Stimulated activated CD4-positive, alpha-beta T cell treated with anti-CD3 and anti-CD28 coated beads, Interleukin-15, amount 100 ng/mL, for 48 hours (primary cell): ENCODE measurements at places on chromosomes 11 and 22.

DNA sequence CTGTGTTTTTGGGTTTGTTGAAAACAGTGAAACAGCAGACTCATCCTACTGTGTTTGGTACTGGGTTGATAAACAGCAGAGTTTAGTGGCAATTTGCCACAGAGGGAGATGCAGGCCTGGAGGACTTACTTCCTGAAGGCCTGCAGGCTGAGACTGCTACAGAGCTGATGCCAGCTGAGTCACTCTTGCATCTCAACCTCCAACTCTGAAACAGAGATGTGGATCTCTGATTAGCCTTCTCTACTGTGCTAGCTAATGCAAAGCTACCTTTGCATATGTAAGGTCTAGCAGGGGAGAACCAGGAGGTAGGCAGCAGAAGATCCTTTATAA lies 14.3 kb downstream of the ATP5MG start:
- DNase-seq, result peak; percentile 13

- DNase-seq, result no peak
These were observed 17.6 kb upstream of the GAS2L1 start for GRCh38 chr22:29288837-29289236.

DNA sequence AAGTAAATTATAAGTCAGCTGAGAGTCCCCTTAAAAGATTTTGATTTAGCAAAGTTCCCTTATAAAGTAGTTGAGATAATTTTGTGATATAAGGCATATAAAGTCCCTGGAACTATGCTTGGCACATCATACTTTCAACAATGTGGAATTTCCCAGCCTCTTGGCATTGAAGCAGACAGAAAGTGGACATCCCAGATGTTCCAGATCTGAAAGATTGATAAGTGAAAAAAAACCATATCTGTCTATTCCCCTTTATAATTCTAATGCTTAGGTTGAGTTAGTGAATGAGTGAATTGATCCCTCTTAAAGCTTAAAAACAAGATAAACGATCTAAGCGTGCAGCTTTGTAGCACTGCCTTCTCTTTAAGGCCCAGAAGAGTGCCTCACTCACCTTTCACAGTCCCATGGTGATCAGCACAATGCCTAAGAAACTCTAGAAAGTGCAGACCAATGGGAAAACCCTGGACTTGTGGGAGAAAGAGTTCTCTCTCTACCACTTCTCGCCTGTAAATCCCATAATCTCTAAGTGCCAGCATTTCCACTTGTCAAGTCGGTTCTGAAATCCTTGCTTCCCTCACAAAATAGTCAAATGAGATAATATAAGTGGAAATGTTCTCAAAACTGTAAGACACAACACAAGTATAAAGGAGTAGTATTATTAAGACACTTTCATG lies 17.8 kb downstream of the FIBIN start:
- DNase-seq, result no peak

DNA sequence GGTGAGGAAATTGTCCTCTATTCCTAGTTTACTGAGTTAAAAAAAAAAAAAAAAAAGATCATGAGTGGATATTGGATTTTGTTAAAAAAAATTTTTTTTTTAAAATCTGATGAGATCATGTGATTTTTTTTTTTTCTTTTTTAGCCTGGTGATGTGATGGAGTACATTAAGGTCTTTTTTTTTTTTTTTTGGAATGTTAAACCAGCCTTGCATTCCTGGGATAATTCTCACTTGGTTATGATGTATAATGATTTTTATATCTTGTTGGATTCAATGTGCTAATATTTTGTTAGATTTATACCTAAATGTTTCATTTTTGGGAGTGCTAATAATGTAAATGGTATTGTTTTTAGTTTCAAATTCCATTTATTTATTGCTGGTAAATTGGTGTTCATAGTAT lies 43.3 kb downstream of the DDX10 start:
- no peak for DNase-seq

DNA sequence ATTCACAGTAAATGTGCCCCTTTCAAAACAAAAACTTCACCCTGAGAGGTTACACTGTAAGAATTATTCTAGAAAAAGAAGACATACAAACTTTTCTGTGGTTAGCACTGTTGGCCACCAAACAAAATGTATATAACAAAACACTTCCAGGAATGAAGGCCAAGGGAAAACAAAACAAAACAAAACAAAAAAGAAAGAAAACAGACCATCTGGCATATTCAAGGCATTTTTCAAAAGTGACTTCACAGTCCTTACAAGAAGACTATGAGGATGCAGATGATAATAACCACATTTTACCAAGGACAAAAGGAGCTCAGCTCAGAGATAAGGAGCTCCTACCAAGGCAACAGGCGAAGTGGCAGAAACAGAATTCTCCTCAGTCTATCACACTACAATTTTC lies 24.9 kb downstream of the CTSC start:
- no peak for DNase-seq

DNA sequence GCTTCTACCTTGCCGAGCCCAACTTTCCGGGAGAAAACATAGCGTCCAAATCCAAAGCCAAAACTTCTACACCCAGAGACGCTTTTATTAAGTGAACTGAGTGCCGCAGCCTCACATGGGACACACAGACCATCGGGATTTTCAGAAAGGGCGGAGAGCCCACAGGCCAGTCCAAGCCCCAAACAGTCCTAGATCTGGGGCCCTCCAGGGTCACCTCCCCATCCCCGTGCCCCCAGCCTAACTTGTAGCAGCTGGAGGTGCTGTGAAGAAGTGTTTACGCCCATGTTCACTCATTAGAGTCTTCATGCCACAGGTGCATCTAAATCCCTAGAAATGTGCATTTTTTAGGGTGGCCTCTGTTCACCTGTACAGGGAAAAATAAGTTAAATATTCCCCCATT lies 14.1 kb upstream of the ADORA2A start:
- no peak for DNase-seq

- no peak for DNase-seq
These were observed 12.8 kb downstream of the DKK3 start for GRCh38 chr11:11995601-11996000.

DNA sequence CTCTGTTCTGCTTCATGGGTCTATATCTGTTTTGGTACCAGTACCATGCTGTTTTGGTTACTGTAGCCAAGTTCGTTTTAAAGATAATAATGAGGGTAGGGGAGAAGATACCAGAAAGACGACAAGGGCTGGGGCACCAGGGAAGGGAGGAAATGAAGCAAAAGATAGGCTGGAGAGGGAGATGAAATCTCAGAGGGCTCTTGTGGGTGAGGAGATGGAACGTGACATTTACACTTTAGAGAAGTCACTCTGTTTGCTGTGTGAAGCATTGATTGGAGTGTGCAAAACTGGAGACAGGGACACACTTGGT lies 33.5 kb downstream of the OR4D9 start:
- no peak for DNase-seq

- no peak for DNase-seq
These were observed 12.8 kb upstream of the FGF3 start for GRCh38 chr11:69831985-69832384.

DNA sequence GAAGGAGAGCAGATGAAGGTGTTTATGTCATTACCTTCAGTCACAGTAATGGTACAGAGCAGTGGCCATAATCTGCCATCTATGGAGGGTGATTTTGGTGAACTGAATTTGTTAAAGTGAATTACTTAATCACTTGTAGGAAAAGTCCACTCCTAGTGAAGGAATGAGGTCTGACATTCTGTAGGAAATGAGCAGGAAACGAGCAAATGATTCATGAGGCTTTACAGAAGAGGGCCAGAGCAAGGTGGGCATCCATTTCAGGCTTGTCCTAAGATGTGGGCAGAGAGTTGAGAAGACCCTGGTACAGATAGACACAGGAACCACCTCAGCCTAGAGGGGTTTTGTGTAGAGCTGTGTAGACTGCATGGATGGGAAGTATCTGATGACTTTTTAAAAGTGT lies 6.0 kb upstream of the SGSM3 start:
- no peak for DNase-seq

GRCh38 chr11:133064152-133064877 lies 468.0 kb downstream of the OPCML start:
- DNase-seq, result no peak

DNA sequence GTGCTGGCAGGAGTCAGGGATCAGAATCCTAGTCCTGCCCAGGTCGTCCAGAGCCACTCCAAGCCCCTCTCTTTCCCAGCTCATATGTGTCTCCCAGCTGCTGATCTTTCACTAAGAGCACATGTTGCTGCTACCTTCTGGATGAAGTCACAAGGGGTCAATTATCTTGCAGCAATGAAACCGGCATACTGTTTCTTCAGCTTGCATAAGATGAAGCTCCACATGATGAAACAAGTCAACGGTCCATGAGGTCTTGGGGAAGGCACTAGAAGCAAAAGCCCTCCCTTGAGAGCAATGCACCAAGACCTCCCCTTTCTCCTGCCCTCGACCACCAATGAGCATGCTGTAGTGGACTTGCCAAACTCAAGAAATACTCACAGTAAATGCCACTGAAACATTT lies 148.9 kb downstream of the TENM4 start:
- DNase-seq, result no peak

GRCh38 chr22:40621309-40622151 lies 15.0 kb downstream of the MRTFA start:
- DNase-seq, result no peak

DNA sequence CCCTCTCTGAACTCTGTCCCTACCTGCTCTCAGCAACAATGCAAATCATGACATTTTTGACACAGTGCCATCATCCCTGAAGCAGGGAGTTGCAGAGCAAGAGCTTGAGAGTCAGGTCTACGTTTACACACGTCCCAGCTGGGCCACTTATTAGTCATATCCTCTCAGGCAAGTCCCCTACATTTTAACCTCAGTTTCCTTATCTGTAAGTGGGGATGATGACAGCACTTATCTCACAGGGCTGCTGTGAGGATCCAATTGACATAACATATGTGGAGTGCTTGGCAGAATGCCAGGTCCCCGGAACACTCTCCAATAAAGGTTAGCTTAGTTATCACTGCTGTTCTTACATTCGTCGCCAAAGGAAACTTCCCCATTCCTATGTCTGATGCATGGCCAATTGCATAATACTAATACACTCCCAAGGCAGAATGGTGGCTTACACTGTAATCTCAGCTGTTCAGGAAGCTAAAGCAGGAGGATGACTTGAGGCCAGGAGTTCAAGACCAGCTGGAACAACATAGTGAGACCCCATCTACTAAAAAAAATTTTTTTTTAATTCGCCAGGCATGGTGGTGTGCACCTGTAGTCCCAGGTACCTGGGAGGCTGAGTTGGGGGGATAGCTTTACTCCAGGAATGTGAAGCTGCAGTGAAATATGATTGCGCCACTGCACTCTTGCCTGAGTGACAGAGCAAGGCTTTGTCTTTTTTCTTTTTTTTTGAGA lies 16.6 kb downstream of the ASCC2 start:
- DNase-seq, result peak; percentile 25

- no peak for DNase-seq
These were observed 4.8 kb downstream of the DDX10 start for GRCh38 chr11:108669711-108670110.

DNA sequence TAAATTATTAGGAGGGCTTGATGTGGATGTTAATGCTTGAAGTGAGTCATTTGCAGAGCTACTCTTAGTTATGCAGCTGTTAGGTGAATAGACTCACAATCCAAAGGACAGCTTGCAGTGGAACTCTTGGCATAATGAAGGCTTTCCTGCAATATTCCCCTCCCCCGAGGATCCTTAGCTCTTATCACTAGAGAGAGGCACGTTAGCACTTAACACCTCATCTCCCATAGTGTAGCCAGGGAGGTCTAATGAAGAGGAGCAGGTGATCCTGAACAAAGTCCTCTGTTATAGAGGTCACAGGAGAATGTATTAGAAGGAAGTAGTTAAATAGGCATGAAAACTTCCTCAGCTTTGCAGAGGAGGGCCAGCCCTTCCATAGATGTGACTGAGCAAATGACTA lies 919.2 kb upstream of the FAT3 start:
- no peak for DNase-seq

- DNase-seq, result no peak
These were observed 22.3 kb downstream of the HPS4 start for GRCh38 chr22:26461188-26461810.

GRCh38 chr11:25794804-25795203 lies 537.1 kb upstream of the ANO3 start:
- DNase-seq, result no peak

- DNase-seq, result no peak
These were observed 616 bp downstream of the OR10S1 start for GRCh38 chr11:123976770-123977560.

DNA sequence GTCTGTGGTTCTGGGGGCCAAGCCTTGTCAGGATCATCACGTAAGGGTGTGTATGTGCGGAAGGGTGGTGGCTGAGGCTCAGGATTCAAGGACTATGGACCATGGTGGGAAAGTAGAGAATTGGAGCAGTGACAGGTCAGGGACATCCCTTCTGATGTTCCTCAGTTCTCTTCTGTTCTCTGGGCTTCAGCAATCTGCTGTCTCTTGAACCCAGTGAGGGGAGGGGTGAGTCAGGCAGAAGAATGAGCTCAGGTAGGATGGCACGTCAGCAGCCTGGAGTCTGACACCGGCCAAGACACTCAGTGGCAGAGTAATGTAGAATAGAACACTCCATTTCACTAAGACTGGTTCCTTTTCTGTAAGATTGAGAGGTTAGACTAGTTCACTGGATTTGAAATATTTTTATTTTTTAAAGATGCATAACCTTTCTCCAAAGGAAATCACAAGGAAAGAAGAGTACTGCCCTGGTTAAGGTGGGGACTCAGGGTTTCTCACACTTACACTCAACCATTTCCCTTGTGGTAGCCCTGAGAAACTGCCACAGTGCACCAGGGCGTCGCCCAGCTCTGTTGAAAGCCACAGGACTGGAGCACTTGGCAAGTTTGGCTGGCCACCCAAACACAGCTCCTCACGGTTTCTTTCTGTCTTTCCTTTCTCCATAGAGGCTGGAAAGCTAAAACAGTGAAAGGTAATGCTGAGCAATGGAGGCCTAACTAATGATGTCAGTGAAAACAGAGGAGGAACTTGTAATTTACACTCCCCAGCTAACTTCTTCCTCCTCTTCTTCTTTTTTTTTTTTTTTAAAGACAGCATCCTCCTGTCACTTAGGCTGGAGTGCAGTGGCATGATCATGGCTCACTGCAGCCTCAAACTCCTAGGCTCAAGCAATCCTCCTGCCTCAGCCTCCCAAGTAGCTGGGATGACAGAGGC lies 23.1 kb upstream of the MICAL2 start:
- DNase-seq, result no peak

GRCh38 chr11:5291207-5291838 lies 10.4 kb downstream of the OR51B4 start:
- no peak for DNase-seq

DNA sequence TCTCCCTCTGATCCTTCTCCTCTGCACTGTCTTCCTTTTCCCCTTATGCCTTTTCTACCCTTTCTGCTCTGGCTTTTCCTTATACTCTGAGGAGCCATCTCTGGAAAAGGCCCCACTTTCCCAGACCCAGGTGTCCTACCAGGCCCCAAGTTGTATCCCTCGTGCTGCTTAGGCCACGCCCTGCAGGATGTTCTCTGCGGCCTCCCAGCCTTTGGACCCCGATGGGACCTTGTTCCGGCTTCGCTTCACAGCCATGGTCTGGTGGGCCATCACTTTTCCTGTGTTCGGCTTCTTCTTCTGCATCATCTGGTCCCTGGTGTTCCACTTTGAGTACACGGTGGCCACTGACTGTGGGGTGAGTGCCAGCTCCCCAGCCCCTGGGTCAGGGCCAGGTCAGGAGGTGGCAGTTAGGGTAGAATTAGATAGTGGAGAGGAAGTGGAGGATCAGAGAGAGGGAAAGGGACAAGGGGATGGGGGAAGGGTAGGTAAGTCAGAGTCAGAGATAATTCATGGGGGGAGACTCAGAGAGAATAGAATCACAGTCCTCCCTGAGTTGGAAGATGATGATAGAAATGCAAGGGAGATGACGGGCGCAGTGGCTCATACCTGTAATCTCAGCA lies 8.9 kb downstream of the PGAP2 start:
- no peak for DNase-seq
